ENCODE measurements at places on chromosomes 6 and 20.
A peak's percentile ranks its signal among the peaks of the same experiment; 100 is the strongest.

- no peak for DNase-seq
Measured at GRCh38 chr6:19692506-19693298, 144.5 kb upstream of the ID4 start.

- DNase-seq = no peak
Measured at GRCh38 chr20:57509665-57510237, 15.2 kb downstream of the CTCFL start.

DNA sequence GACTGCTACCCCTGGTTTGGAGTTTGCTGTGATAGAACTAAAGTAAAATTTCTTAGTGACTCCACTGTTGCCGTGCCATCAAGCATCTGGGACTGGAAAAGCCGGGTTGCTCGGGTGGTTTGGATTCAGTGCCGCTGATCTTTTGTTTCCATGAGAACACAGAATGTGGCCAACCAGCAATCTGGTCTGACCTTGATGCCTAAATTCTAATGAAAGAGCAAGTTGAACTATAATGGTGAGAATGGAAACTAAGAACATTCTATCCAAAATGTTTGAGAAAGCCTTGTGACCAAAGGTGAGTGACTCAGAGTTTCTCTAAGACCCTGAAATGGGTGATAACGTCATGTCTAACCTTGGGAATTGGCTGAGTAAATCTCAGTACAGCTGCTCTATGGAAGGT is 9.9 kb upstream of the PI16 start:
- no peak for DNase-seq

DNA sequence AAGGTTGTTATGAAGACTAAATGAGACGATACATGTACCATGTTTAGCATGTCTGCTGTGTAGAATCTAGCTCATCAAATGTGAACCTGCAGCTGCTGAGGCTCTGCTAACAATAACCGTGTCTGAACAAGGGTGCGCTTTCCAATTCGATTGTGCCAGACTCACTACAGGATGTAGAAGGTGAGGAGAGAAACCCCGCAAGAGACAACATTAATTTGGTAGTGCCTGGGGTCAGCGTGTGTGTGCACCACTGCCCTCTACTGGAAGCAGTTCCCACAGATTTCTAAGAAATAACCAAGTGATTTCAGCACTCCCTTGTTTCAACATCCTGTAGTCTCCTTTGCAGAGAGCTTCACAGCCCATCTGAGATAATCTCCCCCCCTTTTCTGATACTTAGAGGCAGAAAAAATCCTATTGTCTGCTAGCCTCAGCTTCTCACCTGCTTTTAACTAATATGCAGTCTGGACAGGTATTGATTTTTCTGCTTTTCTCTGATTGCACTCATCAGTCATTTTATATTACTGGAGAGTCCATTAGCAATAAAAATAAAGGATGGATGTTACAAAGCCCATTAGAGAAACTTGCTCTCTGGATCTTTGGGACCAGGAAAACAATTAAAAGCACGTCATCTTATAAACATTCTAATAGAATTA is 96.7 kb upstream of the BACH2 start:
- no peak for DNase-seq

DNA sequence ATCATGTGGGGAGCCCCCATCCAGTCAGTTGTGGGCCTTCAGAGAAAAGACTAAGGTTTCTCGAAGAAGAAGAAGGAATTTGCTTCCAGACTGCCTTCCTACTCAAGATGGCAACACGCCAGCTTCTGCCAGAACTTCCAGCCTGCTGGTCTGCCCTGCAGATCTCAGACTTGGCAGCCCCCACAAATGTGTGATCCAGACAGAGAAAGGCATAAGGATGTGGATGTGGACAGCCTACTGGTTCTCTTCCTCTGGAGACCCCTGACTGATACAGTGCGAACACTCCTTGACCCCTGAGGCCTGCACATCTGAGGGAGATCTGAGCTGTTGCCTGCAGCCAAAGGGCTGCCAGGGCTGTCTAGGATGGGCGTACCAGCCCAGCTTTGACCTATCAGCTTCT is 8.6 kb downstream of the GABRR1 start:
- no peak for DNase-seq

- DNase-seq = no peak
Measured at GRCh38 chr6:108452711-108453195, 108.0 kb upstream of the FOXO3 start.

DNA sequence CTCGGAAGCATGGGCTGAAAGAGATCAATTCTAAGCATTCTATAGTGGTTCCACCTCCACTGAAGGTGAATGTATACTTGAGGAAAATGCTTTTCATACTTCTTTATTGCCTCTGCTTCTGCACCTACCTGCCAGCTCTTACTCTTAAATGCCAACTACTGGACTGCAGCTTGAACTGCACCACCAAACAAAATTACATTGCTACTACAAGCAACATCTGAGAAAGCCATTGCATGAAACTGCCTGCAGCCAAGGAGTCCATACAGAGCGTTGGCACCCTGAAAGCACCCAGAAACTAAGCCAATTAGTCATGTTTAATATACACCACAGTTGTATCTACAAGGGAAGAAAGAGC is 440.9 kb downstream of the BTBD3 start:
- DNase-seq = no peak

DNA sequence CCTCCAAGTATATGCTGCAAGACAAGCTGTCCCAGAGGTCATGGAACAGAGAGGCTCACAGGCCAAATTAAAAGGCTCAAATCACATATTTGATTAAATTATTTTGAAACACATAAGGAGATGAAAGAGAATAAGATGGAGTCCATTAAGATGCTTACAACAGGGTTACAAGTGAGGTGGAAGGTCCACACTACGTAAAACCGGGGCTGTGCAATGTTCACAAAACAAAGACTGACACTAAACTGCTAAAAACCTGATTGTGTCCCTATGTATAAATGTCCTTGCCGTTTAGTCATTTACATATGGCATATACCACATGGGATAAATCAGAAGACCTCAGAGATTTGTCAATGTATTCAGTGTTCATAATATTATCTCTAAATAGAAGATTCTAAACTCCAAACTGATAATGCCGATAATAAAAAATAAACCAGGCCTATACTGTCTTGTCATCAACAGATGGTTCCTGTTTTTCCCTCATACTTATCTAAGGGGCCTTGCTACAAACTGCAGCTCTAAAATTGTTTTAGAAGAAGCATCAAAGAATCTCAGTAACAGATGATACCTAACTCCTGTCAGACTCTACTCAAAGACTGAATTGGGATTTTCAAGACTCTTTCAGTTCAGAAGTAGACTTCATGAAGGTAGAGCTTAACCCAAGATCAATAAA is 51.8 kb upstream of the RIPOR2 start:
- no peak for DNase-seq

DNA sequence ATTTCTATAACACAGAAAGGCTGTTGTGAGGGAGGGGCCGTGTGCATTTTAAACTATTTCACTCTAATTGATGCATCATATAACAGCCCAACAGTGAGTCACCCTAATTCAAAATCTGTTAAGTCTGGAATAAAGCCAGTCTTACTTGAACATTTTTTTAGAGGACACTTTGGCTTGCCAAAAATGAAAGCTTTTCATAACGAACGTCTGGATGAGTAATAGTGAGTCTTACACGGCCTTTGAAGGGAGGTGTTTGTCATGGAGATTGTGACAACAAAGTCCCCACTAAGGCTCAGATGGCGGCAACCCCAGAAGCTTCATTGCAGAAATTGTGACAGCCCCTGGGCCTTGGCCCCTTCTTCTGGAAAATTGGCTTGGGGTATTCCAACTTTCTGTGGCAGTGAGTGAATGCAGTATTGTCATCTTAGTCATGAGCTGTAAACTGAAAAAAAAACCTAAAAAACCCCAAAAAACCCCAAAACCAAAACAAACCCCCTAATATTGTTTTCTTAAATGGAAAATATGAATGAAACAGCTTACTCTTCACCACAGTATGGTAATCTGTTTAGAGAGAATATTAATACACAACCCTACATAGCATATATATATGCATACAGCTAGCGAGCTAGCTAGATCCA is 92.6 kb upstream of the CLDN20 start:
- peak; percentile 56 for DNase-seq

GRCh38 chr6:131685266-131685780 is 15.9 kb downstream of the OR2A4 start:
- DNase-seq = no peak

DNA sequence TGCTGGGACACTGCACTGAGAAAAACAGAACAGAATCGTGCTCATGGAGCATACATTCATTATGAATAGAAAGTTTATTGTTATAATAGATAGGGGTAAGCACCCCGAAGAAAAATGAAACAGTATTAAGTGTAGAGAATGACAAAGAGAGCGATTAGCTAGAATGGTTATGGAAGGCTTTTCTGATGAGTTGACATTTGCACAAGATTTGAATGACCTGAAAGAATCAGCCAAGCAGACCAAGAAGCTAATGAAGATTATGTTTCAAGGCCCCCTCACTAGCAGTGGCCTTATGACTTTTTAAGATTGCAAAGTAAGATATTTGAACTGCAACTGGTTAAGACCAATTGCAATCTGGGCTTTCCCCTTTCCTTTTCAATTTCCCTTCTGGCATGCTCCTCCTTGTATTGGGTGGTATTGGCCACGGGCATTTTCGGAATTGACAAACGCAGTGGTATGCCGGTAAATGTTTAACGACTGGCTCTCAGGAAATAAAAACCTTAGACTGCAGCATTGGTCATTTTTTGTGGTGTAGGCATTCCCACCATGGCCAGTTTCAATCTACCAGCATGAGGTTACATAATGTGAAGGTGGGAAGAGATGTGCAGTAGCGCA is 120.0 kb upstream of the CITED2 start:
- no peak for DNase-seq

DNA sequence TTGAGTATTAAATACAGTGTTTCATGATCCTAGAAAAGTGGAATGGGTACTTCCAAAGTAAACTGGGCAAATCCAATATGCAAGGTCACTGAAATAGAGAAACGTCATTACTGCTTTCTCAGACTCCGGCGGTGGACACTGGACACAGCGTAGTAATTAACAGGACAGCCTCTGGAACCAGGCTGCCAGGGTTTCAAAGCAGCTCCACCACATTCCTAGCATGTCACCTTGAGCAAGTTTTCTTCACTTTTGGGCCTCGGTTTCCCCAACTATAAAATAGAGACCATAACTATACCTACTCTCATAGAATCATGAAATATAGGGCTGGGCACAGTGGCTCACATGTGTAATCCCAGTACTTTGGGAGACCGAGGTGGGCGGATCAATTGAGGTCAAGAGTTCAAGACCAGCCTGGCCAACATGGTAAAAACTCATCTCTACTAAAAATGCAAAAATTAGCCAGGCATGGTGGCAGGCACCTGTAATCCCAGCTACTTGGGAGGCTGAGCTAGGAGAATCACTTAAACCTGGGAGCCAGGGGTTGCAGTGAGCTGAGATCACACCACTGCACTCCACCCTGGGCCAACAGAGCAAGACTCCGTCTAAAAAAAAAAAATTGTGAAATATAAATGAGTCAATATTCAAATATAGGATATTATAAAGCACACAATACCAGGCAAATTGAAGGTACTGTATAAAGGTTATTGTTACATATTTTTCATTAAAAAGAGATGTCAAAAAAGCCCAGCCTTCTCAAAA is 24.9 kb downstream of the ARHGAP18 start:
- DNase-seq = no peak

Measured in stimulated activated CD8-positive, alpha-beta memory T cell treated with anti-CD3 and anti-CD28 coated beads, Interleukin-15, amount 100 ng/mL, for 4 hours (primary cell).